Spinal cord (tissue), 10 donors: ENCODE measurements at places on chromosomes 4 and X. TPM values are rescaled to one million over a fixed set of nuclear protein-coding genes. Genes with fewer than 3 reads are reported as not detected.

CCDC120 gene
- 14.8 TPM for polyA plus RNA-seq

PABPC1L2B gene
- 14.1 TPM for polyA plus RNA-seq

CSAG3 gene
- polyA plus RNA-seq: not detected

RASSF6 gene
- 0.35 TPM for polyA plus RNA-seq

ACE2 gene
- polyA plus RNA-seq: 0.19 TPM
